Naive thymus-derived CD4-positive, alpha-beta T cell (primary cell): ENCODE measurements at places on chromosomes 2 and 18.

DNA sequence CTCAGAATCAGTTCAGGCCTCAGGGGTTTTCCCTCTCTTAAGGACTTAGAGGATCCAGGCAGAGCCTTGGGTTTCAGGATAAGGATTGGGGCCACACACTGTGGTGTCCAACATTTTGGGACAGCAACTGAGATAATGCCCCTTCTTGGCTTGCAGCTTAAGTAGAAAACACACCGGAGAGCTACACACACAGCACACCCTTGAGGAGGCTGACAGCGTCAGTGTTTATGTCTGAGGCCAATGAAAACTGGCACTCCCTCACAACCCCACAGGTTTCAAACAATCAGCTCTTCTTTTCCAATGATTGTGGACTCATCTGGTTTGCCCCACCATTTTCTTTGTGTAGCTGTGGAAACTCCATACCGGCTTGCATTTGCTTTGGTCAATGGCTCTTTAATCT is 257.7 kb downstream of the CDCA7 start:
- no peak for DNase-seq

DNA sequence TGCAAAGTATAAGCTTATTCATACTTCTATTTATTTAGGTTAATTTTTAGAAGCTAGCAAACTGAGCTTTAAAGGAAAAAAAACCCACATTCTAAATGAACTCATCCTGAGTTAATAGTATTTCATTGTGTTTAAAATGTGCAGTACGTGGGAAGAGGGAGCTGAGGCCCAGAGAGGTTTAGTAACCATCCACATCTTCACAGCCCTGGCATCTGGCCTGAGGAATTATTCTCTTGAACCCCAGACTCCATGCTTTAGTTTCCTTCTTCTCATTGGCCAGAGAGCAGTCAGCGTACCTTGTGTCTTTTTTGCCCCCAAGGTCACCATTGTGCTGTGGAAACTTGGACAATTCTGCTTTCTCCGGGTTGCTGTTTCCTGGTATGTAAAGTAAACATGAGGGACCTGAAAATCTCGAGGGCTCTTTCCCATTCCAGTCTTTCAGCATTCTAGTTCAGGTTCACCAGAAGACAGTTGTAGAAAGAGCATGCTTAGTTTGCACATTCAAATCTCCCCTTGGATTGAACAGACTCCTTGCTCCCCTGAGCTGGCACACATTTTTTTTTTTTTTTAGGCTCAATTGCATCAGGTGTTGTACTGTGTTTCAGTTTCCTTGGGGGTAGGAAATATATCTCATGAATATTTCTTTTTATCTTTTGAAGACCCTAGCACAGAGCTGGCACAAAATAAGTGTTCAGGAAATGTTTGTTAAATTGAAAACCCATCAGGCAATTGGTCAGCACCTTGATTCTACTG is 81.4 kb downstream of the MYCN start:
- DNase-seq, result no peak

DNA sequence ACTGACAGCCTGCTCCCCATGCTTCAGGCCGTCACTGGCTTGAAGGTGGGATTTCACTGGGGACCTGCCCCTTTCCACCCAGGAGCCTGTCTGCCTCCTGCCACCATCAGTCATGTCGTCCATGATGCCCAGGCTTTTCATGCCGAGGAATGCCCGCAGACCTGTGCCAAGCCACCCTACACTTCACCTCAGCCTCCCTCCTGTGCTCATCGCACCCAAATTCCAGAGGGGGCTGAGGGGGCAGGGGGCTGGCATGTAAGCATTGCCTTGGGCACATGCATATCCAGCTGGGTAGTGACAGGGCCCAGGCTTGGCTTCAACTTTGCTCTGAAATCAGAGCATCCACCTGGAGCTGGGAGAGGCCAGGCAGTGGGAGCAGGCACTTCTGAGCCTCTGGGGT is 20.9 kb upstream of the RPRM start:
- DNase-seq, result no peak

DNA sequence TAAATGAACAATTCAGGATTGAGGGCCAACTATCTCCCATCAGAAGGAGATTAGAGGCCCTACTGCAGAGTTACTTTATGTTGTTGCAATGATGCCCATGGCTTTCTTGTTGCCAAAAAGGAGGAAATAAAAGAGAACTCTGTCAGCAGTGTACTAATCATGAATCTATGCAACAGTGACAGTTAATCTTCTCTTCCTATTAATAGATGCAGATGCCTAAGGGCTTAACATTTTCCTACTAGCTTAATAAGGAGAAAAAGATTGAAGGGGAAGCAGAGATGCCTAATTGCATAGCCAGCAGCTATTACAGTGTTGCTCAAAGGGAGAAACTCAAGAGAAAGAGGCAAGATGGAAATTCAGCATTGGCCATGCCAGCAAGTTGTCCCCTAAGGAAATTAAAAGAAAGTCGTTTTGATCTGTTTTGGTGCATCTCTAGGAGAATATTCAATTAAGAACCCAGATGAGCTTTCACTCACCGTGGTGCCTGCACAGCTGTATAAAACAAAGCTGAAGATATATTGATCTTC is 107.1 kb upstream of the KCNJ3 start:
- no peak for DNase-seq

DNA sequence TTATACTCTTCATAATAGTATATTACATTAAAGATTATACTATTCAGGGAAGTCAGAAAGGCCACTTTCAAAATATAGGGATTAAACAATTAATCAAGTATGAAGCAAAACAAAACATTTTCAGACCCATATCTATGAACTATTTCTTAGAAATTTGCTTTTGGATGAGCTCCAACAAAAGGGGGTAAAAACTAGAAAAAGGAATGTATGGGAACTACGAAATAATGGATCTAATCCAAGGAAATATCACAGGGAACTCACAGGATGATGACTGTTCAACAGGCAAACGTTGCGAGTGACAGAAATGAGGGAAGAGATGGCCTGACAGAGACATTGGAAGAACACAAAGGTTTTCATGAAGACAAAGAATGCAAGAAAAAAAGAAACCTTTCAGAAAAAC is 27.9 kb downstream of the G6PC2 start:
- no peak for DNase-seq

- no peak for DNase-seq
These were observed 102.4 kb downstream of the GALNT3 start for GRCh38 chr2:165691615-165692014.

- DNase-seq, result no peak
These were observed 574.8 kb downstream of the LRP1B start for GRCh38 chr2:141555876-141556470.

DNA sequence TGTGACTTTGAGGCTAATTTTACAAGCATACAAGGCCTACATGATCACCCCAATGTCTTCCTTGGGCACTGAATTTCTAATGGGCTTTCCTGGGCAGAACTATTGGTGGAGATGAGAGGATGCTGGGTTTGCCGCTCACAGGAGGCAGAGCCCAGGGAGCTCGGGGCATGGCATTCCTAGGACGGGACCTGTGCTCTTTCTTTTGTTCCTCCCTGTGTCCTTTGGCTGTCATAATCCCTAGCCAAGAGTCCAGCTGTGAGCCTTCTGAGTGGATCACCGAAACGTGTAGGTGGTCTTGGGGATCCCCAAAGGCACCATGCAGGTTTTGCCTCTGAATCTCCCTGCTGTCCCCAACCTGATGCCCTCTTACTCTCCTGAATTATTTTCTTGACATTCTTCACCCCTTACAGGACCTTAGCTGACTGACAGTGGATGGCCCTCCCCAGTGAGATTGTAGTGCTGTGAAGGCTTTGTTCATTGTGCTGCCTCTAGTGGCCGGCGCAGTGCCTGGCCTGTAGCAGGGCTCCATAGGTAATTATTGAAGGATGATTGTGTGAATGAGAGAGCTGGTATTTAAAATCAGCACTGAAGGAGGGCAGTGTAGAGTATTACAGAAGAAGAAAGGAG is 221.9 kb downstream of the ZNF407 start:
- DNase-seq, result no peak

DNA sequence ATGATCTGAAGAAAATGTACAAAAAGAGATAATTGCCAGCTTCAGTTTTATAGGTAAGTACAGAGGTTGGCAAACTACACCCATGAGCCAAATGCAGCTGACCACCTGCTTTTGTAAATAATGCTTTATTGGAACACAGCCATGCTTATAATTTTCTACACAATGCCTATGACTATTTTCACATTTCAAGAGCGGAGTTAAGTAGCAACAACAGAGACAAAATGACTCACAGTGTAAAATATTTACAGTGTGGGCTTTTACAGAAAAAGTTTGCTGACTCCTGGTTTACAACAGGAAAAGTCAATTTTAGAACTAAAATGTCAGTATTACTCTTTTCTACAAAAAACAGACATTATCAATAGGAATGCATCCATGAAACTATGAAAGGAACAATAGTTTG is 26.0 kb downstream of the CWC22 start:
- no peak for DNase-seq

GRCh38 chr2:207073801-207074678 is 91.7 kb downstream of the KLF7 start:
- DNase-seq, result peak; percentile 30

DNA sequence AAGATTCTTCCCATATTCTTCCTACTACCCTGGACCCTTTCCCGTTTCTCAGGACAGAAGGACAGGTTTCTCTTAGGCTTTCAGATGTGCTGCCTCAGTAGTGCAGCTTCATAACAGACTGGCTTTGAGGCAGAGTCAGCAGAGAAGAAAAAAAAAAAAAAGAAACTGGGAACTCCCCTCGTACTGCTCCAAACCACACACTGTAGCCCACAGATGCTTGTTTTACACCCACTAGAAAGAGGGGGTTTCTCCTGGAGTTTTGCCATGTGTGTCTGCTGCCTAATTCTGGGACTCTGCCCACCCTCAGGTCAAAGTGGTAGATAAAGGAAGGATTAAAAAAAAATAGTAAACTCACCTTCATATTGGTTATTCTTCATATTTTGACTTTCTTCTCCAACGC is 95.9 kb downstream of the NCOA1 start:
- DNase-seq, result peak; percentile 38

DNA sequence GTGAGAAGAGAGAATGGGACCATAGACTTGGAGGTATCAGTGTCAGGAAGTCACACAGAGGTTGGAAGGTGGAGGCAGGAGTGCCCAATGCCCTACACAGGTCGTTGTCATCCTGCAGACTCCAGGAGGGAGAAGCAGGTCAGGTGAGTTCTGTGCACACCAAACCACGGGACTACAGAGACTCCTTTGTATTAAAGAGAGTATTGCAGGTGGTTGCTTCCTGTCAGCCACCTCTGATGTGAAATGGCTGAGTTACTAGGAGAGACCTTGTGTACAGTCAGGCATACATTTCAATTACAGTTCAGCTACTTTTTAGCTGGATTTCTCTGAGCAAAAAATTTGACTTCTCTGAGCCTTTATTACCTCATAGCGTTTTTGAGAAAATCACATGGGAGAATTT is 51.6 kb downstream of the SPP2 start:
- no peak for DNase-seq

DNA sequence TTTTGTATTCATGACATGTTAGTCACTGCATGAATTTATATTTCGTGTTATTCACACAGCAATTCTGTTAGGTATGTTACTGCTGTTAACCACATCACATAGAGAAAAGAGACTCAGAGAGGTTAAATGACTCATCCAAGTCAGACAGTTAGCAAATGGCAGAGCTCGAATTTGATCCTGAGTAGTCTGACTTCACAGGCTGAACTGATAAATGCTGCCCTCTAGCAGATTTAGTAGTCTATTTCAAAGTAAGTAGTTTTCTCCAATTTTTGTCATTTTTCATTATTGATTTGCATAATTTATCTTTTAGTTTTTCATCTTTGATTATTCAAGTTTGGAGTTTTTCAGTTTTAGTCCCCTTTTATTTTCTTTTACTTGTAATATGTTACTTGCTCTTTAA is 58.3 kb downstream of the WDR7 start:
- DNase-seq, result peak; percentile 49

DNA sequence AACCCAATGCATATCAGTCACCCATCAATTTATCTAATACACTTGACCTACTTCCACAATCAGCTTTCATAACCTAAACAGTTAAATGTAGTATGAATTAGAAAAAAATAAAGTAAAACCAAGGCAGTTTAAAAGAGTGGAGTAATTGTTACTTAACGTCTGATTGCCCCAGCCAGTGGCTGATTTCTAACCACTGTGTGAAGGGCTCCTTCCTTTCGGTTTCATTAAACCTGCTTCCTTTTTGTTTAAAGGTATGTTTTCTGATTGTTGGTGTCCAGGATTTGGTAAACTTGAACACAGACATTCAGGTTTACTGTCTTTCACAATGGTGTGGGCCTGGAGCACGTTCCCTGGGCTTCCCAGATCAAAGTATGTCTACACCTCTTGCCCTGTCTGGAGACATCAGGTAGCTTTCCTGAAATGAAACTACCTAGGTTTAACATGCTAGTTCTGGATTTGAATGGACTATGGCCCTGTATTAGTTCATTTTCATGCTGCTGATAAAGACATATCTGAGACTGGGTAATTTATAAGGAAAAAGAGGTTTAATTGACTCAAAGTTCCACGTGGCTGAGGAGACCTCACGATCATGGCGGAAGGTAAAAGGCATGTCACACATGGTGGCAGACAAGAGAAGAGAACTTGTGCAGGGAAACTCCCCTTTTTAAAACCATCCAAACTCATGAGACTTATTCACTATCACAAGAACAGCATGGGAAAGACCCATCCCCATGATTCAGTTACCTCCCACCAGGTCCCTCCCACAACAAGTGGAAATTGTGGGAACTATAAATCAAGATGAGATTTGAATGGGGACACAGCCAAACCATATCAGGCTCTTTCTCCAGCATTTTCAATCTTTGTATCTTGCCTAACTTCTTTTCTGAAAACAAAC is 605.2 kb upstream of the ID2 start:
- no peak for DNase-seq

- peak; percentile 17 for DNase-seq
These were observed at the start of gene PRKCE for GRCh38 chr2:45651415-45652089. PRKCE (plus strand) TSS chr2:45651675.

DNA sequence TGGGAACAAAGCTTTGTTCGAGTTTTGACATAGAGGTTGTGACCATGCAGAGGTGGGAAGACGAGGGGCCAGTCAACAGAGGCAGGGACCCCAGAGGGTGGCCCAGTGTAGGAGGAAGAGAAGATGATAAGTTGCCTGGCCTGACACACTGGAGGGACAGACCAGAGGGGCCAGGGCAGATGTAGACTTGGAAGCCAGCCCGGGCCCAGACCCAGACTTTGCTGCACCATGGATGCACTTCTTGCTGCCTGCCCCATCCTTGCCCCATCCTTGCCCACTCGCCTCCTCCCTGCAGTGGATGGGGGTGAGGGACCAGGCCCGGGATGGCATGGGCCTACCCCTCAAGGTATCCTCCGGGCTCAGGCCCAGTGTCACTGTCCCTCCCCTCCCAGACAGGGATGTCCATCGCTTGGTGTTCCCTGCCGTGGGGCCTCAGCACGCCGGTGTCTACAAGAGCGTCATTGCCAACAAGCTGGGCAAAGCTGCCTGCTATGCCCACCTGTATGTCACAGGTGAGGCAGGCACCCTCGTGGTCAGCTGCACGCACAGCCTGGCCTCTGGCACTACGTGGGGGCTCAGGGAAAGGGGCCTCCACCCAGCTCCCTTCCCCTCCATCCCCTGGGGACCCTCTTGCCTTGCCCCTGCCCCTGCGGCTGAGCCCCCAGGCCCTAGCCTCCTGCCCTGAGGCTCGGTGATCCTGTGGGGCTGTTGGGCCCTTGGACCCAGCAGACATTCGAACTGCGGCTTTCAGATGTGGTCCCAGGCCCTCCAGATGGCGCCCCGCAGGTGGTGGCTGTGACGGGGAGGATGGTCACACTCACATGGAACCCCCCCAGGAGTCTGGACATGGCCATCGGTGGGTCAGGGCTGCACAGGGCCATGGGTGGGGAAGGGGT is 27.0 kb upstream of the GMPPA start:
- DNase-seq, result no peak
